ENCODE measurements at places on chromosomes 11 and 22.

- no peak for DNase-seq
Measured at GRCh38 chr11:30730011-30730410, 143.9 kb upstream of the MPPED2 start.

GRCh38 chr11:66359662-66360087, 11.9 kb downstream of the SLC29A2 start:
- DNase-seq, result peak; percentile 67

GRCh38 chr11:103281301-103281700, 172.1 kb downstream of the DYNC2H1 start:
- no peak for DNase-seq

DNA sequence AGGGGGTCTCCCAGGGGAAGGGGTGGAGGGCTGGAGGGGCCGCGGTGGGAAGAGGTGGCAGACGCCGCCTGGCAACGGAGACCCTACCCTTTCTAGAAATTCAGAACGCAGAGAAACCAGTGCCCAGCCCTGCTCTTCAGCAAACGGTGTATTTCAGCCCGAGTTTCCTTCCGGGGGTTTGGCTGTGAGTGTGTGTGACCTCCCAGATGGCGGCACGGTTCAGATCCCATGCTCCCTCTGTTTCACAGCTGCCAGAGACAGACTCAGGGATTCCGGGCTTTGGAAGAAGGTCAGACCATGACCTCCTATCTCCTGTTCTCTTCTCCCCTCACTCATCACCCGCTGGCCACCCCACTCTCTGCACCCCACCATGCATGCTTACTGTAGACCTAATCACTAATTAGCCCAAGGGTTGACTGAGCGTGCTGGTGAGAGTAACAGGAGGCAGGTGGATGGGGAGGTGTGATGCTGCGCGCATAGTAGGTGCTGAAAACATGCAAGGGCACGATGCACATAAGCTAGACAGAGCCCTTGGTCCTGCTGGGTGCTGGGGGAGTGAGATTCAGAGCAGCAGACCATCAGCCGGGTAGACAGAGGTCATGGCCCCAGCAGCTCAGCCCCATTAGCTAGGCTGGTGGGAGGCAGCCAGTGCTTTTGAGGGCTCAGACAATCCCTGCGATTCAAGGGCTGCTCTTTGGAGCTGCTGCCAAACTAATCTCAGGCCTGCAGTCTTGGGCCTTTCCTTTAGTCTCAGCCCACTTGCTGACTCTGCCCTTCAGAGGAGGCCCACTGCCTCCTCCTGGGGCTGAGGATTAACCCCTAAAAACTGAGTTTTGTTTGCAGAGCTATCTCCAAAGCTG, 256.5 kb upstream of the CADM1 start:
- no peak for DNase-seq

GRCh38 chr22:46661221-46661851, 41.1 kb downstream of the GRAMD4 start:
- no peak for DNase-seq

DNA sequence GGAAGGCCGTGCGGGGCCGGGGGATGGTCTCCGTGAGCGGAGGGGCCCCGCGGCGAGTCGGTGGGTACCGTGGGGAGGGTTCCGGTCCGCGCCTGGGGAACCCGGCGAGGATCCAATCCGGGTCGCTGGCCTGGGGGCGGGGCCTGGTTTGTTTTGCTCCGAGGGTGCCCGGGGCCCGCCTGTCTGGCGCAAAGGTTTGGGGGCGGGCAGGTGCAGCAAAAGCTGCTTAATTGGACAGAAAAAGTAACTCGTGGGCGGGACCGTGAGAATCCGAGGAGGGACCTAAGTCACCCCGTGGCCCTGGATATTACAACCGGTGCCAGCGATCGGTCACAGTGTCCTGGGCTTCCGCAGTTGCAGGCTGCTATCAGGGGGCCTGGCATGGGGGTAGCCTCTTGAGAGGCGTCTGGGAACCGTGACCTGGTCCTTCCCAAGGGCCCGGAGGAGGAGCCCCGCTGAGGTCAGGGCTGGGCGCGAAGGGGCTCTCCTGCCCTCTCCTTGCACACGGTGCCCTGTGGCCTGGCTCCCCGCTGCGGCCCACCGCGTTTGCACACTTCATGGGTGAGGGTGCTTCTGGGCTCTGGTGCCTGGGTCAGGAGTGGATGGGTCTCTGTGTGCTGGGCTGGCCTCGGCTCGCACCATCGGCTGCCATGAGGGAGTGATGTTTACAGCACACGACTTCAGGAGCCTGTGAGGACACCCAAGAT, 1.4 kb downstream of the PNPLA2 start:
- DNase-seq, result peak; percentile 93

GRCh38 chr22:46378426-46379065, 43.0 kb downstream of the TRMU start:
- no peak for DNase-seq

All from NB4 (cell line).